ENCODE measurements at places on chromosomes 13 and 19.
A peak's percentile ranks its signal among the peaks of the same experiment; 100 is the strongest.

GRCh38 chr13:110121422-110122083 is 185.4 kb downstream of the COL4A1 start:
- DNase-seq = no peak

- DNase-seq = peak; percentile 6
Observed at GRCh38 chr19:28170066-28170465, 1042.9 kb downstream of the UQCRFS1 start.

DNA sequence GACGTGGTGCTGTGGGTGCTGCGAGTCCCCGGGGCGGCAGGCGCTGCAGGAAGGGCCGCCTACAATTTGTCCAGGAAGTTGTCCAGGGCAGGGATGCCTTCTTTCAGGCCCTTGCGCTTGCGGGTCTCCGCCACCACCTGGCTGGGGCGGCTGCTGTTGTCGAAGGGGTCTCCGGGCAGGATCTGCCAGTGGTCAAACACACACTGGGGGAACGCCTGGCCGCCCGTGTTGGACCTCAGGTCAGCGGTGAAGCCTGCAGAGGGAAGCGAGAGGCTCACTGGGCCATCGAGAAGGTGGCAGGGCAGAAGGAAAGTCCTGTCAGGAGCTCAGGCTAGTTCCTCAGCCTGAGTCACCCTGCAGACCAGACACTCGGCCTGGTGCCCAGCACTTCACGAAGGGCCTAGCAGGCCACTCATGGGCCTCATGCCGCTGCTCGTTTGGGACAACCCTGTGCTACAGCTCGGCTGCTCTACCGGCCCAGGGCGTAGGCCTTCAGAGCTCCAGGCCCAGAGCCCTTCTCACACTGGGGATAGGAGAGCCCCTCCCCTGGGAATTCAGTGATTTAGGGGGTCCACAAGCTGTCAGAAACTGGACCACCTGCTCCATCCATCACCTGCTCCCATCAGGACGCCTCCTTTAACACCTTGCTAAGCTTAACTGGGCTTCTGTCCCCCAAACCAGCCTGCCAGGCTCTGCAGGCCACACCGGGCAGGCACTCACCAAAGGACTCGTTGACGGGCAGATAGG is 5.8 kb upstream of the DAPK3 start:
- no peak for DNase-seq

DNA sequence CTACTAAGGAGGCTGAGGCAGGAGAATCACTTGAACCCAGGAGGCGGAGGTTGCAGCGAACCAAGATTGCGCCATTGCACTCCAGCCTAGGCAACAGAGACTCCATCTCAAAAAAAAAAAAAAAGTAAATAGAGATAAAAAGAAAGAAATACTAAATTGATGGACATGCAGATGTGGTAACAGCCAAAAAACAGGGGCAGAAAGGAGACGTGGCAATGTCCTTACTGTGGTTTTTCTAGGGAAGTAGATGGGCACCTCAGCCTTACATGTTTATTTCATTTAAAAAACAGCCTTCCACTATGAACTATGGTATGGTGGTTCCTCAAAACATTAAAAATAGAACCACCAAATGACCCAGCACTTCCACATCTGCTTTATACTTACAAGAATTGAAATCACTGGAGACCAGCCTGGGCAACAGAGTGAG is 6.5 kb upstream of the EIF3G start:
- no peak for DNase-seq

DNA sequence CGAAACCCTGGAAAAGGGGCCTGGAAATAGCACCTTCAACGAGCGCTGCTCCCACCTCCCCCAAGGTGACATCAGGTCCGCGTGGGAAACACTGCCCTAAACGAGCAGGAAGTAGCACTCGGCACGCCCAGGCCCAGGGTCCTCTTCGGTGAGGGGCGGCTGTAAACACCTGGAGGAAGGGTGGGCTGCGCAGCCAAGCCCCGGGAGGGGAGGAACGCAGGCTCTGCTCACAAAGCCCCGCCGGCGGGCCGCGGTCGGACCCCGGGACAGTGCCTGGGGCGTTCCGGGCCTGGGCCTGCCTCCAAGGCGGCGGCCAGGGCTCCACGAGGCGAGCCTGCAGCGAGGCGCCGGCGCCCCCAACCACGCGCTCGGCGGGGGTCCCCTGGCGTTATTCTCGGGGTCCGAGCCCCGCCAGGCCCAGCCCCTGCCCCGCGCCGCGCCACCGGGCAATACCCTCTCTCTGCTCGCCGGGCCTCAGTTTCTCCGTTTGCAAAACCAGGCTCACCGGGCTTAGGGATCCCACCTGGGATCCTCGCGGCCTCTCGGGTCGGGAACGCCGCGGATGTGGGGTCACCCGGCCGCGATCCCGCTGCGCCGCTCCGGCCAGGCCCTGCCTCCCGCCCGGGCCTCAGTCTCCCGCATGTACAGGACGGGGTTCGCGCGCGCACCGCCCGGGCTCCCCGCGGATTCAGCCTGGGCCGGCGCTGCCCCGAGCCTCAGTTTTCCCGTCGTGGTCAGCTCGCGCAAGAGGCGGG is 630 bp downstream of the RNF126 start:
- DNase-seq = no peak

DNA sequence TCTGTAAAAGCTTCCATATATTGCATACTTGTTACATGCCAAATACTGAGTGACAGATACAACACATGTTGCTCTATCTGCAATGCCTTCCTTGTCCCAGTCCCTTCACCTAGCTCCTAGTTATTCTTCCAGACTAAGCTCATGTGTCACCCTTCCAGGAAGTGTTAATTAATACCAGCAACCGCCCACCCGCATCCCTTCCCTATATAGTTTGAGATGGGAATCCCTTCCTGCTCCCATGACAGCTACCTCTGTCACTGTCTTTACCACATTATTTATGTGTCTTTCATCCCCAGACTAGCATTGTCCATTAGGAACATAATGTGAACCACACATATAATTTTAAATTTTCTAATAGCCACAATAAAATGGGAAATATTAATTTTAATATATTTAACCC is 49.5 kb upstream of the FRY start:
- DNase-seq = peak; percentile 37

GRCh38 chr13:23985060-23985459 is 87.8 kb upstream of the C1QTNF9B start:
- no peak for DNase-seq

All from SHP77 treated with DMSO at 0.1 percent for 48 hours (cell line).